ENCODE measurements at places on chromosomes 4 and X.
A peak's percentile ranks its signal among the peaks of the same experiment; 100 is the strongest.

GRCh38 chrX:34956916-34957315 lies 14.3 kb downstream of the FAM47B start:
- ATAC-seq, result no peak

- ATAC-seq, result no peak
These were observed 127.6 kb upstream of the ETNPPL start for GRCh38 chr4:108890484-108890881.

DNA sequence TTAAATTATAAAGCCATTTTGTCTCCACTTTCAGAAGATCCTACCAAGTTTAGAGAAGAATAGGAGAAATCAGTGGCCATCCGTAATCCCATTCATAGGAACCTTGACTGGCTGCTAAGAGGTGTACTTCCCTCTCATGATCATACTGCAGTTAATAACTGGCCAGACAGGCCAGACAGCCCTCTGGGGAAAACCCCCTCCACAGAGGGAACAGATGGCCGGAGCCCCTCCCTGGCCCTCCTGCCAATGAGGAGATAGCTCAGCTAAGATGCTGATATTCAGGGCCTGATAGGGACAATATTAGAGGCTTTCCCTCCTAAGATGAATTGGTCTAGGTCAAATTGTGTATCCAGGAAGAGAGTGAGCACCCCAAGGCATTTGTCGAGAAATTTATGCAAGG lies 200.0 kb upstream of the MAOA start:
- no peak for ATAC-seq

DNA sequence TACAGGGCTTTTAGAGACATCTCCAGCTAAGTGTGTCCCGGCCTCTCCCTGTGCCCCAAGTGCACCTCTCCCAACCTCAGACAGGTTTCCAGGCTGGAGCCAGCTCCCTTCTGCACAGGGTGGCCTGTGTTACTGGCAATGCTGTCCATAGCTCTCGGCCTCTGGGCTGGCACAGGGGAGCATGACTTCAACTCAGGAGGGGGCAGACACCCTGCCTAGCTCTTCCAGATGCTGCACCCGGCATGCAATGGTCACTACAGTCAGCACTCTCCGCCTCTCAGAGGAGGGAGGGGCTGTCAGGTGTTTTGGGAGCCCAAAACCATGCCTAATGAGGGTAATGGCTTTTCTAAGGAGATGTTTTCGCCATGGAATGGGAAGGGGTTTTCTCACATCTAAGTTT lies 2.4 kb upstream of the IRAK1 start:
- no peak for ATAC-seq

- no peak for ATAC-seq
These were observed 6.3 kb upstream of the C4orf36 start for GRCh38 chr4:86898562-86898961.

- no peak for ATAC-seq
These were observed 244.2 kb downstream of the ANK2 start for GRCh38 chr4:113293674-113294073.

GRCh38 chr4:123291329-123291728 lies 105.3 kb upstream of the SPRY1 start:
- ATAC-seq, result no peak

DNA sequence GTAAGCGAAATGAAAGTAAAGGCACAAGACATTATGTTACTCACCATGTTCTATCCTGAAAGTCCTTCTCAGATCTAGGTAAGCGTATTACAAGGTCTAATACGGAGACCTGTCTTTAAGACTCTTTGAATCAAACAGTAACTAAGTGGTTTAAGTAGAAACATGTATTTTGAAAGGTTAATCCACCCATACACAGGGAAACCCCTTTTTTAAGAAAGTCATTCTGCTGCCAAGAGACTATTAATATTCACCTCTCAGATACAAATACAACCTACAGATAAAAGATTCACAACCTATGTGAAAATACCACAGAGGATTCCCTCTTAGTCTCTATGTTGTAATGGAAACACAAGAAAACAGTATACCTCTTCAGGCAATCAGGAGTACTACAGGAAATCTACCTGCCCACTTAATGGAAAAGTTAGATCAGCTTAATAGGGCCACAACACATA lies 63.2 kb upstream of the TNIP3 start:
- ATAC-seq, result no peak

GRCh38 chrX:12383196-12383595 lies 244.9 kb downstream of the FRMPD4 start:
- no peak for ATAC-seq

GRCh38 chr4:69025191-69025998 lies 70.9 kb upstream of the UGT2B7 start:
- ATAC-seq, result no peak

DNA sequence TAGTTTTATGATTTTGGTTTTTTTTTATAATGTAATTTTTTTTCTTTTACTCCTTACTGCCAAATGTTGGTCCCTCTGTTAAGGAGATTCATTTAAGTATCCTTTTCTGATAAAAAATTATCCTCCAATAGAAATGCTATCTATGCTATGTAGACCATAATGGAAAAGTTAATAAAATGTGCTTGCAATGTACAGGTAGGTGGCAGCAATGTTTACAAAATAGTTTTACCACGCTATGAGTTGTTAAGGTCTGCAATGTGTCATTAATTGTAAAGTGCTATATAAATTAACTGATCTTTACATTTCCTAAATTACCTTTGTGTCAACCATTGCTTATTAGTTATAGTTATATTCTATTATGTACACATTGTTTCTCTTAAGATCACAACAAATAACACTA lies 3.8 kb upstream of the CENPC start:
- ATAC-seq, result no peak

- no peak for ATAC-seq
These were observed 148.9 kb upstream of the JADE1 start for GRCh38 chr4:128660361-128661215.

DNA sequence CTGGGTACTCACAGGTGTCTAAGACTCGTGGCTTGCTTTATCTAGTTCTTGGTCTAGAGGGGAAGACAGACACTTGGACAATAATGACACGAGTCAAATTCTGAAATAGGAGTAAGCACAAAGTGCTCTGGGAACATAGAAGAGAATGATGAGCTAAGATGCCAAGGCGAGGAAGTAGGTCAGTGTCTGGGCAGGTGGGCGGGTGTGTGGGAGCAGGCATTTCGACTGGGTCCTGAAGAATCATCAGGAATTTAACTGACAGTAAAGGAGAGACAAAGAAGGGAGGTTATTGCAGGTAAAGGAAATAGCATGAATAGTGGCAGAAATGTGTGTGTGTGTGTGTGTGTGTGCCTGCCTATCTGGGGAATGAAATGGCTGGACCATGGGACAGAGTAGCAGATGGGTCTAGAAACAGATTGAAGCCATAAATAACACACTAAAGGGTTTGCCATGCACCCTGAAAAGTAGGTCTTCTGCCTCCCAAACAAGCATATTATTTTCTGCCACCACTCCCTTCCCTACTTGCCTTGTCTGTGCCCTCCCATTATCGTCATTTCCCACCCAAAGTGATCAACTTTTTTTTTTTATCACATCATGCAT lies 58.4 kb upstream of the SLC25A43 start:
- no peak for ATAC-seq

GRCh38 chr4:114400531-114400930 lies 198.1 kb upstream of the UGT8 start:
- ATAC-seq, result peak; percentile 85

DNA sequence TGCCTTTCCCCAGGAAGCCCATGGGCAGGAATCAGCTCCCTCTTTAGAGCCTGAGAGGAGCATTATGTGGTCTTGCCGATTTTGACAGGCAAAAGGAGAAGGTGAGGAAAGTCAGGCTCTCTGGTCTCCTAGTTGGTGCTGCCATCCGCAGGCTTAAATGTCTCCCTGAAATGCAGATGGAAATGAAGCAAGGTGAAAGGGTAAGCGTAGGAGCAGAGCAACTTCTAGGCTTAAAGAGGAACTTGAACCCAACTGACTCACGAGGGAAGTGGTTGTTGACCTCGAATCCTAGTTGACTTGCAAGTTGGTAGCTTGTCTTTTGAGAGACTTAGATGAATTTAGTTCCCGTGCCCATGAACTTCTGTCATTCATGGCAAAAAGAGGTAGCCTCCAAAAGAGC lies 205.9 kb downstream of the PTTG2 start:
- ATAC-seq, result no peak

DNA sequence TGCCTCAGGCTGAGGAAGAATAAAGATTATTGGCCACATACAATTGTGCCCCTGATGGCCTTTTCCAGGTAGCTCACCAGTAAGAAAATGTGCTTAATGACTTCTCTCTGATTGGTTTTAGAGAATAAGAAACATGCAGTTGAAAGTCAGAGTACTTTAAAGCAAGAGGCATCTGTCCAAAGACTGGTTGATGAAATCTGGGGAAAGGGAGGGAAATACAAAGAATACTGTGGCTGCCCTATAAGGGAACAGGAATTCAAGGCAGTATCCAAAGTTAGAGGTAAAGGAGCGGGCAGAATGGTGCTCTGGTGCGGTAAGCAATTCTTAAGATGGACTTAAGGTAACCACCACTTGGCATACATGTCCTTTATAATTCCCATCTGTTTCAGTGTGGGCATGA lies 11.4 kb downstream of the PBDC1 start:
- no peak for ATAC-seq

DNA sequence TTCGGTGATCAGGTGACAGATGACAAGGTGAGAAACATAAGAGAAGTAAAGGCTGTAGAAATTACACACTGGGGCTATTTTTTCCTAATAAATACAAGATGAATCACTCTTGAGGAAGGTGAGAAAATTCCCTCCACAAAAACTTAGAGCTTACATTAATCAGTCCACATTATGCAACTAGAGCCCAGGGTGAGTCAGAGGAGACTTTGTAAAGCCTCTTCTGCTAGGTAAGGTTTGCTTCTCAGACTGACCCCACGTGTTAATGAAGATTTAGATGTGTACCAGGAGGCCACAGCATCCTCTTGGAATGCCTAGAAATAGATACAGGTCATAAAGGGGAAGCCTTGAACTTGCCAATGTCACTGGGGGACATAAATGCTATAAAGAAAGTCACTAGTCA lies 396.0 kb upstream of the SMIM31 start:
- peak; percentile 85 for ATAC-seq

DNA sequence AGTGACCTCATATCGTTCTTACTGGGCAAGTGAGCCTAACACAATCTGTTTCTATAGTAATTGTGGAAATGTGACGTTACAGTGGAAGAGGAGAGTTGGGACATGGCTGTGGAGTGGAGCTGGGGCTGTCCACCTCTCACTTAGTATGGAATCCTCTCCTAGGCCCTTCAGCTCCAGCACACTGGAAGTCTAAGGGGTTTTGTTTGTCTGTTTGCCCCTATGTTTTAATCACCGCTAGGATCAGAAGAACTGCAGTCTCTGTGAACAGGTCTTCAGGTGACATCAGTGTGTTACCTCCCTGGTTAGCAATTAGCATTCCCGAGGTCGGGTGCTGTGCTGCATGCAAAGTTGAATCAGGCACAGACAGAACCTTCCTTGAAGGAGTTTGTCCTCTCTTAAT lies 49.3 kb upstream of the CLDN34 start:
- ATAC-seq, result no peak

DNA sequence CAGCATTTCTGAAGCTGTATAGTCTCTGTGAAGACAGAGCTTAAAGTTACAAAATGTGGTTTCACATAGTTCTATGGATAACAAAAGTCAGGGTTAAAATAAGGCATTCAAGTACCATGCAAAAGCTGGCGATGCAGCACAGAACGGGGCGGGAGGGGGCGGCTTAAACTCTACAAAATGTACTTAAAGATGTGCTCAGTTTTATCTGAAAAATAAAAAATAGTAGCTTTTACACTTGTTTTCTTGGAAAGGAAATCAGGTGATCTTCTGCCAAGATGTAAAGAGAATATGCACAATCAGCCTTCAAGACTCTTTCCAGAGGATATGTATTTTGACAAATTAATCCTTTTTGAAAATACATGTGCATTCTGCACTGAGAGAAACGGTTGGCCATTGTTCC lies 301.7 kb upstream of the EMCN start:
- no peak for ATAC-seq

GRCh38 chr4:26984896-26985295 lies 124.3 kb downstream of the STIM2 start:
- no peak for ATAC-seq

- no peak for ATAC-seq
These were observed 38.7 kb downstream of the CCSER1 start for GRCh38 chr4:90165883-90166282.

GRCh38 chrX:38473701-38474100 lies 87.6 kb upstream of the TSPAN7 start:
- no peak for ATAC-seq

DNA sequence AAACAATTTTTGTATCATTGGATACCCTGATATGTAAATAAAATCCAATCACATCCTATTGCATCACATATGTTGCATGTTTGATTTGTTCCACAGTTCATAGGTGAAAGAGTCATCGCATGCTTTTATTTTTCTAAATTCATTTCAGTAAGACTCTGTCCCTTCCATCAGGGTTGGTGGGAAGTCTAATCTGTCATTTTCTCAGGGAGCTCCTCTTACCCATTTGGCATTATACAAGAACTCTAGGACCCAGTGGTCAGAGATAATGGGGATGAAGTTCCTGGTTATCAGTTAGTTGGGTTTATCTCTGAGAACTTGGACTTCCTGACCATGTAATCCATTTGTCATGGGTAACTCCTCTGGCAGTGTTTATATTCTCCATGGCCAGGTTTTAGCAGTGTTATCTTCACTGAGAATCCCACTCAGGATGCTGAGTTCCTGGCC lies 227.1 kb upstream of the JADE1 start:
- no peak for ATAC-seq

DNA sequence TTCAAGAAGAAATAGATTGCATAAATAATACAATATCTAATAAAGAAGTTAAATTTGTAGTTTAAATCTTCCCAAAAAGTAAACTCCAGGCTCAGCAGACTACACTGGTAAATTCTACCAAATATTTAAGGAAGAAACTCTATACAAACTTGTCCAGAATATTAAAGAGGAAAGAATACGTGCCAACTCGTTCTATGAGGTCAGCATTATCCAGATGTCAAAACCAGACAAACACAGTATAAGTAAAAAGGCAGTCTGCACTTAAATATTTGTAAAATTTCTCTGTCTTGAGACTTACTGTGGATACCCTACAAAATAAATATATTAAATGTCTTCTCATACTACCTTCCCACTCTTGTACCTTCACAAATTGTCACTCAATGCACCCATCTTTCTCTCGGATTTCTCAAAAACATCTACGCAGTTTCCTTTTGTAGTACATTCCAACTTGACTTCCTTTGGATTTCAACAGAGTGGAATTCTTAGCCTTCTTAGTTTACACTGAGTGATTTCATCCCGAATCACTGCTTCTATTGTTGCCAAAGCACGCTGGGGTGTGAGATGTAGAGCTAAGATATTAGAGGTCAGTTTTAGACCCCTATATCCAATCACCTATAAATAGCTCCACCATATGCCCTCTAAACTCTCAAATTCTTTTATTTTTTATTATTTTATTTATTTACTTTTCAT lies 71.6 kb upstream of the MAB21L2 start:
- ATAC-seq, result no peak

GRCh38 chr4:168864821-168865541 lies 145.1 kb downstream of the CBR4 start:
- no peak for ATAC-seq

DNA sequence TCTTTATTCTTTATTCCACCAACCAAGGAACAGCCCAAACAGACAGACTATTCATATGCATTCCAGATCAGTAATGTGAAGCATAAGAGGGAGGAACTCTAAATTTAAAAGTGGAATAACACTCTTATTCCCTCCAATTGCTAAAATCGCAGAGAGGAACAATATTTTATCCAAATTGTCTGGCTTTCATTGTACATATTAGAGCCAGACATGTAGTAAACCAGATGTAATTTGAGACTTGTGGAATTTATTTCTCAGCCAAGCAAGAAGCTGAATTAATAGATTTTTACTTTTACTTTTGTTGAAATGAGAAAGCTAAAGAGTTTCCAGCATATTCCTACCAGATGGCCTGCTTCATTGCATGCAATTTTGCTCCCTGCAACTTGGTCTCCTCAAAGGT lies 674.6 kb upstream of the SLIT2 start:
- ATAC-seq, result no peak
